ENCODE measurements at places on chromosomes 16 and 17. TPM values are rescaled to one million over a fixed set of nuclear protein-coding genes. Genes with fewer than 3 reads are reported as not detected.

GRCh38 chr16:72894293-72895151 lies 153.4 kb downstream of the ZFHX3 start:
- DNase-seq, result peak; percentile 84

DNA sequence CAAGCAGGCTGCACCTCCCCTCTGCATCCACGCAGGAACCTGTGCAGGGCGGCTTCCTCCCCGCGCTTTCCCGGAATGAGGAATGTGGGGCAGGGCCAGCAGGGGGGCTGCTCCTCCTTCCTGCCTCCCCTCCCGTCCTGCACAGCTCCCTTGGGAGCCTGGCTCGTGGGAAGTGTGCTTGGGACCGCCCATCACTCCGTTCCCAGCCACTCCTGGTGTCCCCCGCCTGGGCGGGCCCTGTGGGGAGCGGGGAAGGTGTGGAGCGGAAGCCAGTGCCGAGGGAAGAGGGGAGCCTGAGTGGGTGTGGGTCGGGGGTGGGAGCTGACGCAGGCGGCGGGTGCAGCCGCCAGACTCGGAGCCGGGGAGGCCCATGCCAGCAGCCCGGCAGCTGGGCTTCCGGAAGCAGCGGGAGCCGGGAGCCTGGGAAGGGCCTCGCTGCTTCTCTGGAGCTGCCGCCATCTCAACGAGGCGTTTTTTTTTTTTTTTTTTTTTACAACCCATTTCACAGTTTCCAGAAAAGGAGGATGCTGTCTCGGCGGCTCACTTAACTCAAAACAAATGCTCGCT lies 24.1 kb downstream of the BAHCC1 start:
- peak; percentile 96 for DNase-seq

DNA sequence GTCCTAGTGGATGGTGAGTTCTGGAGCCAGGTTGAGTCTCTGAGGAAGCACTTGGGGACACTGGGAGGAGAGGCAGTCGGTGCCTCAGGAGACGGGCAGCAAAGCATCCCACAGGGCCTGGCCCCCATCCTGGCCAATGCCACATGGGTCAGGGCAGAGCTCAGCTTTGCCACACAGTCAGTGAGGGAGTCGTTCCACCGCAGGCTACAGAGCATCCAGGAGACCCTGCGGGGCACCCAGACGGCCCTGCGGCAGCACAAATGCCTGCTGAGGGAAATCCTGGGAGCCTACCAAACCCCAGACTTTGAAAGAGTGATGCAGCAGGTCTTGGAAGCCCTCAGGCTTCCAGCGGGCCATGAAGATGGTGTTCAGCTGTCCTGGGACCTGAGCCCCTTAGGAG lies 39.7 kb downstream of the PLD6 start:
- peak; percentile 67 for DNase-seq

YBX2 gene
- under 0.01 TPM for total RNA-seq

BAIAP3 gene
- 0.29 TPM for total RNA-seq

GRCh38 chr16:24753000-24753399 lies 23.5 kb downstream of the TNRC6A start:
- no peak for DNase-seq

DNA sequence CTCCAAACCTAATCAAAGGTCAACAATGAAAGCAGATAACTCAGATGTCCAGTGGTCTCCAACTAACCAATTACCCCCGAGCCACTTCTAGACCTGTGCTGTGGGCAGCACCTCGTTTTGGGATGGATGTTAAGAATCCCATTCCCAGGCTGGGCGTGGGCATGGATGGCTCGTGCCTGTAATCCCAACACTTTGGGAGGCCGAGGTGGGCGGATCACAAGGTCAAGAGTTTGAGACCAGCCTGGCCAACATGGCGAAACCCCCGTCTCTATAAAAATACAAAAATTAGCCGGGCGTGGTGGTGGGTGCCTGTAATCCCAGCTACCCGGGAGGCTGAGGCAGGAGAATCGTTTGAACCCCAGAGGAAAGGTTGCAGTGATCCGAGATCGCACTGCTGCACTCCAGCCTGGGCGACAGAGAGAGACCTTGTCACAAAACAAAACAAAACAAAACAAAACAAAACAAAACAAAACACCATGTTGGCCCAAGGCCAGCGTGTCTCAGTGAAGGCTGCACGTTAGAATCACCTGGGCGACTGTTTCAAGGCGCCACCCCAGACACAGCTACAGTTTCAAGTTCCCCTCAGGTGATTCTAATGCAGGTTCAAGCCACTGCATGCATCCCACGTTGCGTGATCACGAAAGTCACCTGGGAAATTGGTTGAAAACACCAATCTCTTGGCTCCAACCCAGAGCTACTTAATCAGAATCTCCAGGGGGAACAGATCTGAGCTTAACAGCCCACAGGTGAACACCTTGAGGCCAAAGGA lies 21.3 kb downstream of the COX4I1 start:
- no peak for DNase-seq

- DNase-seq, result no peak
These were observed 1.8 kb upstream of the RHBDF1 start for GRCh38 chr16:74051-74746.

NPIPA2 gene
- 0.72 TPM for total RNA-seq

TBC1D3B gene
- 0.88 TPM for total RNA-seq

DNA sequence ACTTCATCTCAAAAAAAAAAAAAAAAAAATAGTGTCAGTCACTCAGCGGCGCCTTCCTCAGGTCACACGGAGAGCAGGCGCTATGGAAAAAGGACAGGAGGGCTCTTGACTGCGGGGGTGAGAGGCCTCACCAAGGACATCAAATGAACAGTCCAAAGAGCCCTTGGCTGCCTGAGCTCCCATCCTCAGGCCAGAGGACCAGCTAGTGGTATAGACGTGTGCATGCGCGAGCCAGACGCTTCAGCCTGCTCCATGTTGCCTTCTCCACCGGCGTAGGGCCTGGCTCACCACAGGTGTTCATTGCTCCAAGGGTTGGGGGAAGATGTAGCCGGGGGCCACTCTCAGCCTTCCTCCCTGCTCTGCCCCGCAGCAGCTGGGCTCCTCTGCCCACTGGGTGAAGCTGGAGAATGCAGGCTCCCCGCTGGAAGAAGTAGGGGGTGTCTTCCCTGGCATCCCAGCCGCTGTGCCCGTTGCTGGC lies 65.8 kb upstream of the PLCG2 start:
- DNase-seq, result no peak

- no peak for DNase-seq
These were observed 205.2 kb upstream of the CHMP6 start for GRCh38 chr17:80786470-80786869.

GRCh38 chr17:73614256-73614655 lies 30.0 kb downstream of the SDK2 start:
- DNase-seq, result peak; percentile 42

- DNase-seq, result no peak
These were observed 1.9 kb upstream of the C16orf87 start for GRCh38 chr16:46832757-46833459.

- DNase-seq, result no peak
These were observed 201.9 kb downstream of the SNX29 start for GRCh38 chr16:12178251-12178990.

- no peak for DNase-seq
These were observed 66.5 kb downstream of the RBFOX3 start for GRCh38 chr17:79544142-79544914.

CMIP gene
- total RNA-seq, result 8.3 TPM

GOT2 gene
- total RNA-seq, result 21.4 TPM

- DNase-seq, result no peak
These were observed 92.4 kb downstream of the RGS9 start for GRCh38 chr17:65229621-65229995.

NGFR gene
- 0.29 TPM for total RNA-seq

DNA sequence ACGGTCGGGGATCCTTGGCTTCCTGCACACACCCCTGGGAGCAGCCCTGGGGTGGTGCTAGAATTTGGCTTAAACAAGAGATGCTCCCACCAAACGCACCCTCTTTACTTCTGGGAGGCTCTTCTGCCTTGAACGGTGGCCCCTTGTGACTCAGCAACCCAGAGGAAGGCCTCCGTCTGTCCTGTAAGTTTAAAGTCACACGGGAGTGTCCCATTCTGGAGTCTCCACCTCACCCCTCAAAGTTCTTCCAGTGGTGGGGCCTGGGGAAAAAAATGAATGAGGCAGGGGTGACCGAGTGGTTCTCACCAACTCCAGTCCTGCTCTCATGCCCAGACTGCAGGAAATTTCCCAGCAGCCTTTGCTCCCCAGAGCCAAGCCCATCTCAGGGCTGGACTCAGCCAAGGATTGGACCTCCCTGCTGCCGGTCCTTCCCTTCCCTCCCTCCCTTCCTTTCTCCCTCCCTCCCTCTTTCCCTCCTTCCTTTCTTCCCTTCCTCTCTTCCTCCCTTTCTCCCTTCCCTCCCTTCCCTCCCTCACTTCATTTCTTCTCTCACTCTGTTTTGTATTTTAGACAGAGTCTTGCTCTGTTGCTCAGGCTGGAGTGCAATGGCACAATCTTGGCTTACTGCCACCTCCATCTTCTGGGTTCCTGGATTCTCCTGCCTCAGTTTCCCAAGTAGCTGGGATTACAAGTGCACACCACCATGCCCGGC lies 11.4 kb downstream of the ITGAD start:
- no peak for DNase-seq

DNA sequence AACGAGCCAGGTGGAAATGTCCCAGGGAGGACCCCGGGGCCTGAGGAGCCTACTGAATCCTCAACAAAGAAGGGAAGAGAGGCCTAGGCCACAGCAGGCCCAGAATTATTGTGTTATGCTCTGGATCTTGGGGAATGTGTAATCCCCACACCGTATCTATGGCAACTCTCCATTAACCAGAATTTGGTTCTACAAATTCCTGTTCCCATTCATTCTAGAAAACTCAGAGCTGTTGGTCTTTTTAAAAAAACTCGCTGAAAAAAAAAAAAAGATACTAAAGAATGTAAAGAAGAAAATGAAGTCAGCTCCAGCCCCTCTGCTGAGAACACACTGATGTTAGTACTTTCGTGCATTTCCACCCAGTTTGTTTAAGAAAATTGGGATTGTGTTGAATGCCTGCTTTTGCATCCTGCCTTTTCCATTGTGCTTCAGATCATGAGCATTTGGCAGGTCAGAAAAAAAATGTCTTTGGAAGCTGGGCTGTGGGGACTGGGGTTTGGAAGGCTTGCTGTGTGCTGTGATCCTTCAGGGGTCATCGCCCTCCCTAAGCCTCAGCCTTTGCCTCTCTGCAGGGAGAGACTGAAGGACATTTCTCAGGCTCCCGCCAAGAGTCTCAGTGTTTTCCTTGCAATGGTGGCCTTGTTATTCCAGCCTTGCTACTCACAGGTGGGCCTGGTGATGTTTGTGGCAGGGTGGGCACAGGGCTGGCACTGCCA lies 69.5 kb downstream of the SREBF1 start:
- no peak for DNase-seq

TMEM98 gene
- 121 TPM for total RNA-seq

- DNase-seq, result no peak
These were observed 24.4 kb downstream of the TRIM16 start for GRCh38 chr17:15659663-15660062.

GRCh38 chr16:46916980-46917379 lies 32.8 kb downstream of the GPT2 start:
- DNase-seq, result peak; percentile 84

NOL3 gene
- 9.1 TPM for total RNA-seq

DNA sequence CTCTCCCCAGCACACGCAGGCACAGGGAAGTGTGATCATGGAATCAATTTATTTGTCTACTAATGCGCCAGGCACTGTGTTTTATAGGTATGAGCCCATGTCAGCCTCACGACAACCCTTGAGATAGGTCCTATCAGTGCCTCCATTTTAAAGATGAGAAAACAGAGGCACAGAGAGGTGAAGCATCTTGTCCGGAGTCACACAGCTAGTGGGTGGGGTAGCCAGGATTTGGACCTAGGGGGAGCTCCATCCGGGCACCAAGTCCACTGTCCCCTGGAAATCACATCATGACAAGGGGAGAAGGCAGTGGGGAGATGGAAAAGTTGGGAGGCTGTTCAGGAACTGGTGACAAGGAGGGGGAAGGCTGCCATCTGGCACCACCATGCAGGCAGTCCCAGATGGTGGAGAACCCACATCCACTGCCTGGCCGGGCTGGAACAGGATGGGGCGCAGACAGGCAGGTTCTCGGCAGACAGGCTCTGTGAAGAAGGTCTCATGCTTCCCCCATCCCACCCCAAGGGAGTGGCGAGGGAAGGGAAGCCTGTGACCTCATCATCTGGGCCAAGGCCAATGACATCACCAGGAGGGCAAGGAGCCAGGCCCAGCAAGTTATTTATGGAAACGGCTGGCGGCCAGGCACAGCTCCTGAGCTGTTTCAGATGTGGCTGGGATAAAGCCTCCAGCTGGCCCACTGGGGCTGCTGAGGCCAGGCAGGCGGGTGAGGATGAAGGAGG lies 126.0 kb upstream of the SDK2 start:
- DNase-seq, result peak; percentile 93

DNA sequence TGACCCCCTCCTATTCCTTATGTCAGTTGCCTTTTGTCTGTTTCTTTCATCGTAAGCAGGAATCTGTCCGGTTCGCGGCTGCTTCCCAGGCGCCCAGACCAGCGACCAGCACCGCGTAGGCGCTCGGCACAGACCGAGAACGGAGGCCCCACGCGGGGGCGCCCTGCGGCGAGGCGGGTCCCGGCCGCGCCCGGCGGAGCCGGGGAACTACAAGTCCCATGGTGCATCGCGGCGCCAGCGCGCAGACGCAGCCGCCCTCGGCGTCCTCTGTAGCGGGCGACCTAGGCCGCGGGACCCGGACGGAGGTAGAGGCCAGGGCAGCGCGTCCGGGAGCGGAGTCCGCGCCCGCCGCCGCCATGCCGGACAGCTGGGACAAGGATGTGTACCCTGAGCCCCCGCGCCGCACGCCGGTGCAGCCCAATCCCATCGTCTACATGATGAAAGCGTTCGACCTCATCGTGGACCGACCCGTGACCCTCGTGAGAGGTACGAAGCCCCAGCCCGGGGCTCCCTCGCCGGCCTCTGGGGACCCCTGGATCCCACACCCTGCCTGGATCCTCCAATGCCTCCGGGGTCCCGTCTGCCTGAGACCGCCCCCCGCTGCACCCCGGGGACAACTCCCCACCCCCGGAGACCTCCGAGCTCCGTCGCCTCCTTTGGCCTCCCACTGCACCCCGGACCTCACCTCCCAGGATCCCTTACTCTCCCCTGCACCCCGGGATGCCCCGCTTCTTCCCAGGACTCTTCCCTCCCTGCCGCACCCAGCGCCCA lies at the start of gene NDUFB10:
Gene NDUFB10, plus strand, starts transcription at position 270 of the 771 bp plus-strand sequence. Its CDS starts 87 bp downstream, at position 357.
- peak; percentile 99 for DNase-seq

DNA sequence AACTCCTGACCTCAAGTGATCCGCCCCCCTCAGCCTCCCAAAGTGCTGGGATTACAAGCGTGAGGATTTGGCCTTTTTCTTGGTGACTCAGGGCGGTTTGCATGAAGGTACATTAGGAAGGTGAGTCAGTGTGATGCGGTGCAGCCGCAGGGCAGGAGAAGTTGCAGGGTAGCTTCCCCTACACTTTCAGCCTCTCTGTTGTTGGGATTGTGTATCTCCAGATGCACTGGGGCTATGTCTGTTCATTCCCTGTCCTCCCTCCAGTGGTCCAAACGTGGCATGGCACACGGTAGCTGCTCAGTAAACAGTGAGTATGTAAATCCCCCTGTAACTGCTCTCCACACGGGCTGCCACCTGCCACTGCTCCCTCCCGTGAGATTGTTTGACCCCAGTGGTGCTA lies 109.1 kb upstream of the CDC42EP4 start:
- peak; percentile 62 for DNase-seq

STH gene
- not detected for total RNA-seq

GRCh38 chr16:57724531-57724930 lies 11.0 kb upstream of the KATNB1 start:
- DNase-seq, result no peak

Measured in osteoblast (primary cell).